ENCODE measurements at places on chromosomes 5 and 9.
A peak's percentile ranks its signal among the peaks of the same experiment; 100 is the strongest.

DNA sequence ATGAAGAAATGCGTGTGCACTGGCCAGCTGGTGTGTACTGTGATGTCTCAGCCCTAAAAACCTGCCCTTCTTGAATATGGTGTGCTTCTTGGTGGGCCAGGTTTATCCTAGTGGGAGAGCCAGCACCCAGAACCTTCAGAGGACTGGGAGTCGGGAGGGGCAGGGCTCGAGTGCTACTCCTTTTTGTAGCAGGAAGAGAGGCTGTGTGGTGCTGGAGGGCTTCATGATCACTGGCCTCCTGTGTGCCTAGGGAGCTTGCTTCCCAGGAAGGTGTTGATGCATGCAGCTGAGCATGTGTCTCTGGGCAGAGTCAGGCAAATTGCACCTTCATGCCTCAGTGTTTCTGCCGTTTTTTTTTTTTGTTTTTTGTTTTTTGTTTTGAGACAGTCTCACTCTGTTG is 20.0 kb downstream of the PHF2 start:
- no peak for DNase-seq

- DNase-seq: no peak
Observed at GRCh38 chr5:169022718-169023117, 278.2 kb downstream of the SLIT3 start.

DNA sequence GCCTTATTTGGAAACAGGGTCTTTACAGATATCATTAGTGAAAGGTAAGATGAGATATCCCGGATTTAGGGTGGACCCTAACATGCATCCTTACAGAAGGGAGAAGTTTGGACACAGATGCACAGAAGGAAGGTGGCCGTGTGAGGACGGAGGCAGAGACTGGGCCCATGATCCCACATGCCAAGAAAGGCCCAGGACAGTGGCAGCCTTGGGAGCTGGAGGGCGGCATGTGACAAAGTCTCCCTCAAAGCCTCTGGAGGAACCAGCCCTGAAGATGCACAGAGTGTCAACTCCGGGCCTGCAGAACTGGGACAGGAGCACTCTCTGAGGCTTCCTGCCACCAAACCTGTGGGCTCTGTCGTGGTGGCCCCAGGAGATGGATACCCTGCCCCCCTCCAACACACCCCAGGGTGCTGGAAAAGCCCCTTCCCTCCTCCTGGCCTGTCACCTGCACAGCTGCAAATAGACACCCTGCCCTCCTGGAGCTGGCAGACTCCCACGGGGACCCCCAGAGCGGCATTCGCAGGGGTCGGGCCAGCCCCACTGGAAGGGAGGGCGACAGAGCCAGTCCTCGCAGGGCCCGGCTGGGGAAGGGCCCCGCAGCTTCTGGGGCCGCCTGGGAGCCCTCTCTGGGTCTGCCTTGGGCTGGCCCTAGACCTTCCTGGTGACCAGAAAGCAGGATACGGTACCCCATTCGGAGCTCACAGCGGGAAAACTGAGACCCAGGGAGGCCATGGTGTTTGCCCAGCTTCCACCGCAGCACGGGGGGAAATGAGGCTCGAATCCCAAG is 7.9 kb downstream of the NACC2 start:
- DNase-seq: no peak

DNA sequence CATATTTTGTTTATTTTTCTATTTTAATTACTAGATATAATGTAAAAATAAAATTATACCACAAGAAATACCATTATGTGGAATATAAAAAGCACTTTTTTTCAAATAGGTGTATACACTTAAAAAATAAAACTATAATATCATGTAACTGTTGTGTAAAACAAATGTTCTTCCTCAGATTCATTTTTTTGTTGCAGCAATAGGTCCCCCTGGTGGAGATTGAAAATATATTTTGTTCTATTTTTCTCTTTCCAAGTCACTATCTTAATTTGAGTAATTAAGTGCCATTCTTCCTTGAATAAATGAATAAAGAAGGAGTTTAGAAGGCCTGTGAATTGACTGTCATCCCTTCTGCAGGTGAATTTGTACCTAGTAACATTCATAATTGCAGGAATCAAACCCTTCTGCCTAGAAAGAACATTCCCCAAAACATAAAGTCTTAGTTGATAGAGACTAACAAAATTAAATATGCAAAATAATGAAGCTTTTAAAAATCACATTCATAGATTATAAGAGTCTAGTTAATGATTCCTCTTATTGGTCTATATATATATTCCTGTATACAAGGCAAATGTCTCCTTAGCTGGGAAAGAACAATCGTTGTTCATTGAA is 23.4 kb downstream of the CETN3 start:
- DNase-seq: no peak

GRCh38 chr5:133569347-133569746 is 43.0 kb downstream of the FSTL4 start:
- no peak for DNase-seq

DNA sequence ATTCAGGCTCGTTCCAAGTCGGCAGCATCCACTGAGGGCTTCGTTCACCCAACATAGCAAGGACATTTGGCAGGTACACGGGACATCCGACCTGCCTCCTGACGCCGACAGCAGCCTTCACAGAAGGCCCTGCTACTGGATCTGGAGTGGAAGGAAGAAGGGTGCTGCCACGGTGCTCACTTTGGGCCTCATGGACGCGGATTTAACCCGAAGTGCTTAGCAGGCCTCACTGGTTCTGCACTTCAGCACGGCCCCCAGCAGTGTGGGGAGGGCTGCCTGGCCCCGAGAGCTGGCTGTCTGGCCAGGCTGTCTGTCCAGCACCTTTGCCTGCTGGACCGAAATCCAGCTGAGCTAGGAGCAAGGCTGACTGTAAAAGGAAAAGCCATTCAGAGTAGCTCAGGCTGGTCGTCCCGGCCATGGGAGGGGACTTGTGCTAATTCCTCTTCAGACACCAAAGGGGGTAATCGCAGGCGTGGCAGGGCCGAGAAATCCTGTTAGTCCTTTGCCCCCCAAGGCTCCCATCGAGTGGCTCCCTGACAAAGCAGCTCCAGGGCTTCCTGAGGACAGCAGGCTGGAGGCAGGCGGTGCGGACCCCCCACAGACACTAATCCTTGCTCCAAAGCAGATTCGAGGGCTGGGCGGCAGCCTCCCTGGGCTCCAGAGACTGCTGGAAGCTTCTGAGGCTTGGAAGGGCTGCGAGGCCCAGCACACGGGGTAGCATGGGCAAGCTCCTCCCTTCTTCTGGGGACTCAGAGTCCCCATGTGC is 11.1 kb upstream of the RXRA start:
- DNase-seq: no peak

DNA sequence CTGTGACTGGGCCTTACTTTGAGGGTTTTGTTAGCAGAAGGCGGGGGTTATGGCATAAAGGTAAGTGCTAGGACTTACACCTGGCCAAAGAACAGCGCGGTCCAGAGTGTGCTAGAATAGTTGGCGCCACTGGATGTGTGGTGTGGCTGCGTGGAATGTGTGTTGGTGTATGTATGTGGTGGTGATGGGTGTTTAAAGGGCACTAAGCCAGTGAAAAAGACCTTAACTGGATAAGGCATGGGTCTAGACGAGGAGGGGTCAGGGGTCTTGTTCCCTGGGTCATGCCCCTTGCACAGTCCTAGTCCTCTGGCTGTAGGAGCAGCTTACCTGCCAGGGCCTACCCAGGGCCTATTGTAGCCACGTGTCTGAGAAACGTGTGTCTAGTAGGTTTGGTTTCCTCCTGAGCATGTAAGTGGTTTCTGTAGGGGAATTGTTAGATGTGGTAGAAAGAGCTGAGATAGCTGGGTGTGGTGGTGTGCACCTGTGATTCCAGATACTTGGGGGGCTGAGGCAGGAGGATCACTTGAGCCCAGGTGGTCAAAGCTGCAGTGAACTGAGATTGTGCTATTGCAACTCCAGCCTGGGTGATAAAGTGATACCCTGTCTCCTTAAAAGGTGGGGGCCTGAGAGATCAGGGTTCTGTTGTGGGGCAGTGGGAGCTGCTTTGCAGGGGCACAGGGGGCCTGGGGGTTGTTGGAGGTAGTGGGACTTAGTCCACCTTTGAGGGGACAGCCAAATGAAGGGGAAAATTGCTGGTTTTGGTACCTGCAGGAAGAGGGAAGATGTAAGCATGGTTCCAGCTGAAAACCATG is 55.2 kb downstream of the HSPA4 start:
- DNase-seq: no peak

DNA sequence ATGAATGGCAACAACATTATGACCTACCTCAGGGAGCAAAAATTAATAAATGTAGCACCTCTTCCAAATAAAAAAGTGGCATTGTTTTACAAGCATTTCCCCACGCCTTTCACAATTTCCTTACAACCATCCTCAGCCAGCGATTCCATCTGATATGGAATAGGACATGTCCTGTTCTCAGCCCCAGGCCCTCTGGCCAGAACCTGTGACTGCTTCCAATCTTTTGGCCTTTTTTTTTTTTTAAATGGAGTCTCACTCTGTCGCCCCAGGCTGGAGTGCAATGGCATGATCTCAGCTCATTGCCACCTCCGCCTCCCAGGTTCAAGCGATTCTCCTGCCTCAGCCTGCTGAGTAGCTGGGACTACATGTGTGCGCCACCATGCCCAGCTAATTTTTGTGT is 16.8 kb upstream of the WNK2 start:
- no peak for DNase-seq

DNA sequence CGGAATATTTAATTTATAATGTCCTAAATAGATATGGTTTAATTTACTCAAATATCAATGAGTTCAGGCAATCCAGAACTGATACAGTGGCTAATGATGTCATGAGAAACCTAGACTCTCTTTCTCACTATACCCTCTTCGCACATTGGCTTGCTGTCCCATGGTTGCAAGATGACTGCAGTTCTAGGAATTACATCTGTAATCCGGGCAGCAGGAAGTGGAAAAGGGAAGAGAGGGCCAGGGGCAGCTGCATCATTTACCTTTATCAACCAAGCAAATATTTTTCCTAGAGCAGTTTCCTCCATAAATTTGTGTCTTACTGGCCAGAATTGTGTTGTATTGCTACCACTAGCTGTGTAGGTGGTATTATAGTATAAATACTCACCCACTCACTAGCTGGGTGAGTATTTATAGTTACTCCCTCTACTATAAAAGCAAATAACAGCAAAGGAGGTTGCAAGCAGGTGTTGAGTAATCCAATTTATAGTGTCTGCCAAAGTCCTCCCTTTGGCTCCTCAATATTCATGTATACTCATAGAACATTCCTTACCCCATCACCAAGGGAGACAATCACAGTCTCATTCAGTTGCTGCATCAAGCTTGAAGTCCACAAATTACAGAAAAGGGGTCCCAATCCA is 168.8 kb downstream of the DROSHA start:
- DNase-seq: no peak

- no peak for DNase-seq
Observed at GRCh38 chr5:111552896-111553295, 40.6 kb upstream of the STARD4 start.

- DNase-seq: no peak
Observed at GRCh38 chr9:710951-711745, 130.3 kb upstream of the DMRT1 start.

DNA sequence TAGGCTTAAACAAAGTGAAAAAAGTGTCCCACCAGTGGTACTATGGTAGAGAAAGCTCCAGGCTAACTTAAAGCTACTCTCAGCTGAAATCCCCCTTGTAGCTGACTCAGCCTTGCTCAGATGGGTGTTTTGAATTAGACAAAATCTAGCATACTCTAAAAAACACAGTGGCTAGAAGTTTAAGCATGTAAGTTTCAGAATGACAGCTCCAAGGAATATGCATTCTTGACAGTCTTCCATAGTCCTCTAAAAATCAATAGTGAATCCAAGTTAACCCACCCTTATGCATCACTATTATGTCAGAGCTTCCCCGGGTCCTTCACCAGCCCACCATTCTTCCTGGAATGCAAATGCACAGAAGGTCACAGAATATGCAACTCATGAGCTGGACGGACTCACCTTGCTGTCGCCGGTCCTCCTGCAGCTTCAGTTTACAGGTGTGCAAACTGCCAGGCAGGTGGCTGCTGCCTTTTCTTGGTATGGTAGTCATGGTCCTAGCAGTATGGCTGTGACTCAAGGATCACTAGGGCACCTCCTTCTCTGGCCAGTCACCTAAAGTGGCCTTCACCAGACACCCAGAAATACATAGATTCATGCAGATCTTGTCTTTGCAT is 668 bp downstream of the RANBP3L start:
- no peak for DNase-seq

- peak; percentile 40 for DNase-seq
Observed at GRCh38 chr9:112028242-112029221, 131.9 kb downstream of the UGCG start.

- no peak for DNase-seq
Observed at GRCh38 chr9:69023650-69024049, 9.7 kb upstream of the PRKACG start.

- no peak for DNase-seq
Observed at GRCh38 chr5:144108131-144108530, 62.3 kb downstream of the YIPF5 start.

GRCh38 chr9:98796364-98797101 is at the start of gene ANKS6:
Gene ANKS6, minus strand, starts transcription at chr9:98796555. Its CDS starts 64 bp downstream, at chr9:98796491.
- peak; percentile 93 for DNase-seq

- no peak for DNase-seq
Observed at GRCh38 chr9:70614786-70615463, 200.5 kb upstream of the KLF9 start.

DNA sequence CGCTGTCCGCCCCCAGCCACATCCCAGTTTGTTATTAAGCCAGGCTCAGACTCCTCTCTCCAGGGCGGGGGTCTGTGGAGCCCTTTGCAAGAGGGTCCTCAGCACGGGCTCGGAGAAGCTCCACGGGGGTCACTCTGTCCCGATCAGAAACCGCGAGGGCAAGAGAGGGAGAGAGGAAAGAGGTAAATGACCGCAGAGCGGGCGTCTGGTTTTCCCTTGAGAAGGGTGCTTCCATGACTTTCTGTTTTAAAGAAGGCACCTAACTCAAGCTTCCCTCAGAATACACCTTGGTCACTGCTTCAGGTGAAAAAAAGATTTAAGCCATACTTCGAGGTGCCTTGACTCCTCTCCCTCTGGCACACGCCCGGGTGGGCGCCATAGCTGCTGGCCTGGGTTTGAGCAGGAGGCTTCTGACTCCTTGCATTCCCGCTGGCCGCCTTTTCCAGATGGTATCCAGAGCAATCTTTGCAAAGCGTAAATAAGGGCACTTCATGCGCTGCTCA is 5.8 kb upstream of the TERT start:
- DNase-seq: no peak

DNA sequence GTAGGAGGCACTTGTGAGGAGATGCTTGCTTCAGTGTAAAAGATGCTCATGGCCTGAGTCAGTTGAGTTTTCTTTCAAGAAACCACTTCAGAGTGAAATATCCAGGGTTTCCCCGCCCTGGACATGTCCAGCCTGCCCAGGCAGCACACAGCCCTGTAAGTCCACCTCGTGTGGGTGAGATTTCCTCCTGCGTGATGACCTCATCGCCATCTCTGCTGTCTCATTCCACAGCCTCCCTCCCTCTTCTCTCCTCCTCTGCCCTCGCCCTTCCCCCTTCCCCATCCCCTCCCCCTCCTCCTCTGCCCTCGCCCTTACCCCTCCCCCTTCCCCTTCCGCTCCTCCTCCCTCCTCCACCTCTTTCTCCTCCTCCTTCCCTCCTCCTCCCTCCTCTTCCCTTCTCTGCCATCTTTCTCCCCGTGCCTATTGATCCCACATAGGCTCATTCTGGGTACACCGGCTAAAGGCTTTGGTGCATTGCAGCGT is 34.0 kb upstream of the NCS1 start:
- DNase-seq: no peak

- DNase-seq: peak; percentile 40
Observed at GRCh38 chr5:50751064-50751657, 84.7 kb downstream of the PARP8 start.

Measured in GM13977 (cell line).